Activated naive CD4-positive, alpha-beta T cell treated with anti-CD3 and anti-CD28 coated beads, Interleukin-2, amount 50 U/mL, for 16 hours (primary cell): ENCODE measurements at places on chromosomes 6 and 20.
A peak's percentile ranks its signal among the peaks of the same experiment; 100 is the strongest.

GRCh38 chr6:137261761-137262160 lies 42.6 kb upstream of the IFNGR1 start:
- DNase-seq: no peak

- DNase-seq: peak; percentile 66
These were observed 121.8 kb downstream of the SULF2 start for GRCh38 chr20:47663354-47664067.

GRCh38 chr6:134744301-134744700 lies 205.6 kb downstream of the ALDH8A1 start:
- DNase-seq: no peak

- DNase-seq: no peak
These were observed 123.5 kb downstream of the SLC24A3 start for GRCh38 chr20:19335916-19336315.

GRCh38 chr6:117512987-117513573 lies 30.6 kb downstream of the DCBLD1 start:
- DNase-seq: no peak

DNA sequence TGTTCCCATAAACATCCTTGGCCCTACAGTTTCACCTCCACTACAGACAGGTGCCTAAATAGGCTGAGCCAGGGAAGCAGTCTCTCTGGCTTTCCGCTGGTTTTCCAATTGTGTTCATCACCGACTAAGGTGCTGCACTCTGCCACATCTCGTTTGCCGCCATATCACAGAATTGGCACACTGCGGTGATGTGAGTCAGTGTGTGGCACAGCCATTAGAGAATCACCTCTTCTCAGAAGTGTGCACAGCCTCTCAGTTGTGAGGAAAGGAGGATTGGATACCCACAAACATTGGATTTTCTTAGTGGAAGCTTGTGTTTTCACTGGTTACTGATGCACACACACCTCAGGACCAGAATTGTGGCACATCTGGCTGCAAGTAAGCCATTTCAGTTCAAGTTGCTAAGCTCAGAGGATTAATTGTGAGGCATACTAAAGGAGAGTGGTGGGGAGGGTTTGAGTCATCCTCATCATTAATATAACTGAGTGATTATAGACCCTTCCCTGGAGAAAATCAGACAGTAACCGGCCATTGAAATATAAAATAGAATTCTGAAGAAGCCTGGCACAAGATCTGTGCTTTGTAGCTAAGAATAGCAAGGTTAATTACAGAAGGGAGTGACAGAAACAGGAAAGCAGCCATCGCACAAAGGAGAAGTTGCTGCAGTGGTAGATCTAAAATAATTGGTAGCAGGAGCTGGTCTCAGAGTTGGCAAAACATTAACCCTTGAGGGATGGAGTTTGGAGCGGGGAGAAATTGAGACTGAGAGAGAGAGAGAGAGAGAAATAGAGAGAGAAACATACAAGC lies 506.9 kb downstream of the LMBRD1 start:
- DNase-seq: no peak

DNA sequence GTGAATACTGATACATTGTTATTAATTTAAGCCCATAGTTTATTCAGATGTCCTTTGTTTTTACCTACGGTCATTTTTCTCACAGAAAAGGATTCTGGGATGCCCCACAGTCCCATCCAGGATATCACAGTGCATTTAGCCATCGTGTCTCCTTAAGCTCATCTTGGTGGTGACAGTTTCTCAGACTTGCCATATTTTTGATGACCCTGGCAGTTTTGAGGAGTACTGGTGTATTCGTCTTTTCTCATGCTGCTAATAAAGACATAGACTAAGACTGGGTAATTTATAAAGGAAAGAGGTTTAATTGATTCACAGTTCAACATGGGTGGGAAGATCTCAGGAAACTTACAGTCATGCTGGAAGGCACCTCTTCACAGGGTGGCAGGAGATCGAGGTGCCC lies 295.9 kb upstream of the CDH4 start:
- no peak for DNase-seq
